ENCODE measurements at places on chromosomes 7 and 10.

DNA sequence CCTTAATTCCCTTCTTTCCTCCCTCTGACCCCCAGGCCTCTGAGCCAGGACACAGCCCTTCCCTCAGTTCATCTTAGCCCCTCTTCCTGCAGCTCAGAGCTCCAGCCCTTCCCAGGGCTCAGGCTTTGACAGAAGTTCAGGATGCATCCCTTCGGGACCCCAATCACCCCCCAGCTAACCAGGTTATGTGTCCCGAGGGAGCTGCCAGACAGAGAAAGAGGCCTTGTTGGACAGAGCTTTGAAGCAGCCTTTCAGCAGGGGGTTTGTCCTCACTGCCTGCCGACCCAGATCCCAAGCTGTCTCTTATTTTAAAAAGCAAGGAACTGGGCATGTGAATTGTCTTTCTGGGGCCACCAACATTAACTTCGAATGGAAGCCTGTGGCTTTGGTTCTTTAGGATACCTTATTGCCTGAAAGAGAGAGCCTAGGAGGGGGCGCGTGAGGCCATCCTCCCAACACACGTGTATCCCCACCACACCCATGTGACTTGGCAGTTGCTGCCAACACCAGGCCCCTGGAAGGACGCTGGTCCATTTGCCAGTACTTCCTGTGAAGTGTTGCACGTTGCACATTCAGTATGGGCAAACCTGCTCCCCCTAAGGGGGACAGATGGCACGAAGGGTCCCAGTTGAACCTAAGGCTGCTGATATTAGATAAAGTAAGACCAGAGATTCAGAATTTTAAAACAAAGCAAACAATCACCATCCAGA, 858 bp downstream of the CCDC136 start:
- no peak for DNase-seq

GRCh38 chr7:79398138-79398749, 55.2 kb downstream of the MAGI2 start:
- DNase-seq: peak; percentile 5

- no peak for DNase-seq
Observed at GRCh38 chr7:113722006-113722405, 196.8 kb downstream of the PPP1R3A start.

GRCh38 chr10:2067015-2067414, 329.7 kb upstream of the ADARB2 start:
- no peak for DNase-seq

DNA sequence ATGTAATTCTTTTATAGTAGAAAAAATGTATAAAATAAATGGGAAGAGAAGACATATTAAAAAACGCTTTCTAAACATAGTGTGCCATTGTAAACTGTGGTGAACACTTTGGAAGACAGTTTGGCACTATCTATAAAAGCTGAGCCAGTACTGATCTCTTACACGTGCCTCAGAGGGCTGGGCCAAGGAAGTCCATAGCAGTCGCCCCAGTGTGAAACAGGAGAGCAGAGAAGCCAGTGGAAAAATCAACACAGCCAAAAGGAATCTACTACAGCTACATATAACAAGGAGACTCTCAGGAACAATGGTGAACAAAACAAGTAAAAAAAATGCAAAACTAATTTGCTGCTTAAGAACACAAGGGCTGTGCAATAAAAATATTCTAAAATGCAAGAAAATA, 20.6 kb downstream of the SEPHS1 start:
- DNase-seq: no peak

DNA sequence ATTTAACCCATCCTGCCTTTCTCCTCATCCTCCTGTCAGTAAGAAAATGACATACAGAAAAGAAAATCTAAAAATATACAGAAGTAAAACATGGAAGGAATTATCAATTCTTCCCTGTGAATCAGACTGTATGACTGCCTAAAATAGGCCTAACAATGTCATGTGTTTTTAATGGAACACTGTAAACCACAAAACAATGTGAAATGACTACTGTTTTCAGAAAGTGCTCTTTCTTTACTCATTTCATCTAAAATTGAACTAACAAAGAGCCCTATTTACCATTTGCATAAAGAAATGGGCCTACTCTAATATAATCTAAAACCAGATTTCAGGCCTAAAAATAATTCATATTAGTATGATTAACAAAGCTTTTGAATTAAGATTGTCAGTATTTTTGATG, 35.7 kb downstream of the SEMA3E start:
- DNase-seq: no peak

GRCh38 chr7:30323006-30323355, 38.6 kb downstream of the ZNRF2 start:
- DNase-seq: no peak

GRCh38 chr7:44615149-44615611, 8.8 kb downstream of the OGDH start:
- no peak for DNase-seq

- DNase-seq: no peak
Observed at GRCh38 chr10:114303556-114303955, 64.5 kb downstream of the VWA2 start.

DNA sequence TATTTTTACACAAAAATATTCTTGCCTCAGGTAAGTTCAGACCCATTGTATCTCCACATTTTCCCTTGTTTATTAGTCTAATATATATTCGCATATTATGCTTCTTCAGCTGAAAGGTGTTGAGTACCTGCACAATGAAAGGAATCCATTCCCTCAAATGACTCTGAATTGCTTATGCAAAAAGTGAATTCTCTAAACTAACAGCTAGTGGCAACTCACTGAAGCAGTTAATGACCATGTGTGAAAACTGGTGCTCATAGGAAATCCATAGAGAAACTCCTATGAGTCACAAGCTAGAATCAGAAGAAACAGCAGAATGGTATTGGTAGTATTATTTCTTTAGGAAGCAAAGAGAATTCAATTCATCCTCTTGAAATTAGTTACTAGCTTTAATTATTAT, 33.5 kb upstream of the RNF148 start:
- DNase-seq: no peak

DNA sequence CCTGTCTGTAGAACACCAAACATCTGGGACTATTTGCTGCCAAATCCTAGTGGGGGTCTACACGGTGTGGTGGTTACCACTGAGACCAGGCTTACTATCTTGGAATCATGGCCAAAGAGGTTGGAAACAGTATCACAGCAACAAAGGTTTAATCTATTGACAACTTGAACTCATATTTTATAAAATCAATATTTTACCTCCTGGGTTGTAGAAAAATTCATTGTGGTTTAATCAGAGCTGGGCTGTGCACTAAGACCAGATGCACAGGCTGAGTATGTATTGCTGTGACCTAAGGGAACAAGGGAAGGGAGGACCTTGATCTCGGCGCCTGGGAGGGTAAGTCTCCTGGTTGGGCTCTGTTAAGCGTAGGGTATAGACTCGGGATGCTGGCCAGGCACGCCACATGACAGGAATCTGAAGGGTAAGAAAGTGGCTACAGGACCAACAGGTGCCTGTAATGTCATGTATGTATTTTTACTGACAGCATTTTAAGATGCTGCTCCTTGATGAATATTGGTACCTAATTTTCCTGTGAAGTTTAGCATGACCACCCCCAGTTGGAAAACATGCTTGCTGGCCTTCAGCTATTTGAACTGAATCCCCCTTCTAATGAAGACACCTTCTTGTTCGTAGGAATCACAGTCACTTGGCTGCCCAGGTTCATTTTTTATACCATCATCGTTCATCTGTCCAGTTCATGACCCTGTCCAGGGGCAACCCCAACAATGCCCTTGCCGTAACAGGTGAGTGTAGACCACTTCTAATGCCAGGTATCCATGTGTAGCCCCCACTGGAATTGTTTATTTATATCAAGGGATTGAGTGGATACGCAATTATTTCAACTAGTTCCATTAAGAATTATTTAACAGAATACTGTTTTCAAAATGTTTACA, 79.5 kb downstream of the EZH2 start:
- no peak for DNase-seq

DNA sequence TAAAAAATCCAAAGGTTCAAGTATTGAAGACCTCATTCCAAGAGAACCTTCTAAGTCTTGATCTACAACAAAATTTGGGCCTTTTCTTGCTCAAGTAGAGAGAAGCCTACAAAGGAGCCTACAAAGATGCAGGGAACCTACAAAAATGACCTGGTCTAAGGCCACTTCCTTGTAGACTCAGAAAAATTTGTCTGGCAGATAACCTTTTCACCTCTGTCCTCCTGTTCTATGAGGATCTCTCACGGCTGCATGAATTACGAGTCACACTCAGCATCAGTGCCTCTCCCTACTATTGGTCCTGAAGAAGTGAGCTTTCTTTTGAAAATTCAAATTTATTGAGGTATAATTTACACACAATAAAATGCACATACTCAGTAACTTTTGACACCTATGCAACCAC, 29.3 kb downstream of the CCNJ start:
- no peak for DNase-seq

GRCh38 chr7:106779877-106780276, 85.2 kb upstream of the PIK3CG start:
- DNase-seq: no peak

GRCh38 chr7:70602117-70602516, 529.8 kb upstream of the GALNT17 start:
- DNase-seq: no peak

- no peak for DNase-seq
Observed at GRCh38 chr10:116106611-116107010, 166.4 kb downstream of the GFRA1 start.

DNA sequence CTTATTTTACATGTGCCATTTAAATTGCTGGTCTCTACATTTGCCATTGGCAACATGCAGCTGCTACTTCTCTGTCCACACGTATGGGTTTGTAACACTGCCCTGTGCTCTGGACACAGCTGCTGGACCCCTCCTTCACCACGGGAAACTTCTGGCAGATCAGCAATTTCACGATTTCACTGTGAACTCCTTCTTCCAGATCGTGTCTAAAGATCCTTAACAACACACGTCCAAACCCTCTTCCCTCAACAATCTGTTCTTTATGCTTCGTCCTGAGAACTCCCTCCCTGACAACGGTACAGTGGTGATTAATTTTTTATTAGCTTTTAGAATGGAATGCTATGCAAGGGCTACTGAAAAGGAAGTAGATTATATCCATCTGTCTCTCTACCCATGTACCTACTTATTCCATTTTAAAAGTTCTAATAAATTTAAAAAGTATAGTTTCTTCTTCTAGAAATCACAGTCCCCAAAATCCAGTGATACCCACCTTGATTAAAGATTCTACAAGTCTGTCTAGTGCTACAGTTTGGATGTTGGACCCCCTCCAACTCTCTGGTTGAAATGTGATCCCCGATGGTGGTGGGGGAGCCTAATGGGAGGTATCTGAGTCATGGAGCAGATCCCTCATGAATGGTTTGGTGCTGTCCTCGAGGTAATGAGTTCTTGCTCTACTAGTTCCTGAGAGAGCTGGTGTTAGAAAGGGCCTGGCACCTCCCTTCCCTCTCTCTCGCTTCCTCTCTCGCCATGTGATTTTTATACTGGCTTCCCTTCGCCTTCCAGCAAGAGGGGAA, 81.0 kb downstream of the KIAA1549 start:
- DNase-seq: peak; percentile 6

DNA sequence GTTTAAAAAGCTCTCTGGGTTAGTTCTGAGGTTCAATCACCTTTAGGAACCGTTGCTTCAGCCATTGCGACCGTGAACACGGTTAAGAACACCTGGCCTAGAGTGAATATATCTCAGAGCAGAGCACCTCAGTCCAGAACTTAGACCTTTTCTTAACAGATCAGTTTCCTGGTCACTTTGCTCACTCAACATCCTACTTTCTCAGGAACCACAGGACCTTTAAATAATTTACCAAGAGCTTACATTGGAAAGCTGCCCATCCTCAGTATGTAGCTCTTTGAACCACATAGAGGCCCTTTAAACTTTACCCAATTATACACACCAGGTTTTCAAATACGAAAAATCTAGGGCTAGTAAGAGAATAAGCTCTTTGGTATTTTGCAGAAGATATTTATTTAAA, 153.2 kb downstream of the NRBF2 start:
- DNase-seq: no peak

DNA sequence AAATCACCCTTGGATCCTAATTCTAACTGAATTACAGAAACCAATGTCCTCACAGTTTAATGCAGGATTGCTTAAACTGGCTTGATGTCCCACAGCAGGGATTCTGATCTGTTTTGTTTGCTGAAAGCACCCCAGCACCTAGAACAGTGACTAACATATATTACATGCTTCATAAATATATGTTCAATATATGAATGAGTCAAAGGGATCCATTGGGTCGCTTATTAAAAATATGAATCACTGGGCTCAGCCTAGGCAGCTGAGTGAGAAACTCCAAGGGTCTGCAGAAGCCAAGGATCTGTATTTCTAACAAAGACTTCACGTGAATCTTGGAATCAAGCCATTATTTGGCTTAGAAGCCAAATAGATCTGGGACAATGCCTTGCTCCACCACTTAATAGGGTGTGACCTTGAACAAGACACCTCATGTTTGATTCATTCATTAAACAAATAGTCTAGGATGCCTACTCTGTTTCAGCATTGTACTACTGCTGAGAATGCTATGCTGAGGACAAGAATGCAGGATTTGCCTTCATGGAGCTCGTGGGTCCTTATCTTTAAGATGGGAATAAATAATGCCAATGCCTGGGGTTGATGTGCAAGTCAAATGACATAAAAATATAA, 103.4 kb upstream of the DLX6 start:
- no peak for DNase-seq

- DNase-seq: no peak
Observed at GRCh38 chr7:140655511-140656408, 15.1 kb upstream of the DENND2A start.

GRCh38 chr7:115940460-115941060, 90.0 kb downstream of the TFEC start:
- DNase-seq: no peak

- no peak for DNase-seq
Observed at GRCh38 chr7:22557167-22557566, 57.2 kb upstream of the STEAP1B start.

GRCh38 chr7:111438369-111439289, 123.7 kb downstream of the IMMP2L start:
- no peak for DNase-seq

- no peak for DNase-seq
Observed at GRCh38 chr10:360653-361052, 225.4 kb downstream of the ZMYND11 start.

- no peak for DNase-seq
Observed at GRCh38 chr10:42113158-42113450, 525.3 kb downstream of the ZNF33B start.

GRCh38 chr7:18566829-18567228, 71.3 kb downstream of the HDAC9 start:
- no peak for DNase-seq

- peak; percentile 97 for DNase-seq
Observed at GRCh38 chr10:72260239-72260975, 13.3 kb upstream of the DDIT4 start.
